Cortex of kidney (tissue), 1 donor: ENCODE measurements at places on chromosomes 1 and 21.

DNA sequence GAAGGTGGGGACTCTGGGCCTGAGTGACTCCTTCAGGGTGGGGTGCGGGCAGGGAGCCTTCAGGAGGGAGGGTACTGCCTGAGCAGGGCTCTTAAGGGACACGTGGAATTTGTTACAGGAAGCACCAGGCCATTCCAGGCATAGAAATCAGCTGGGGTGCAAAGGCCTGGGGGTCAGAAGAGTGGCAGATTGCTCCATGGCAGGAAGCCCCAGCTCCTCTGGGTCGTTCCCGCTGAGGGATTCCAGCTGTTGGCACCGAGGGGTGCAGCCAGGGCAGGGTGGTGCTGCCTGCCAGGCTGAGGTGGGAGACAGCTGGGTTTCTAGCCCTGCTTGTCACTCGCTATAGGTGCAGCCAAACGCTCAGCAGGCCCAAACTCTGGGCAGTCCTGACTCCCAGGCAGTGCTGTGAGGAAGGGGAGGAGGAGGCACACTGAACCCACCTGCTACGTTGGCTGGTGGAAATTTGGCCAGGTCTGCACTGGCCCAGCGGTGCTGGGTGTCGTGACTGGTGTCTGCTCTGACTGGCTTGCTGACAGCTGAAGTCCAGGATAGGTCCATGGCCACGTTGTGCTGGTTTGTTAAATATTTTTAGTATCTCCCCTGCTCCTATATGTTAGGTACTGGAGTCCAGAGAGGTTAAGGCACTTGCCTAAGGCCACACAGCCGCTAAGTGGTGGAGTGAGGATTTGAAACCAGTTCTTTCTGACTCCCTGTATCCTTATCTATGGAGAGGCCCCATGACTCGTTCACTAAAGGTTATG lies 19.3 kb downstream of the TNFRSF1B start:
- DNase-seq, result no peak

GRCh38 chr1:23214640-23215039 lies 2.7 kb downstream of the HTR1D start:
- DNase-seq, result no peak

GRCh38 chr1:241600496-241600901 lies 39.7 kb downstream of the CHML start:
- DNase-seq, result no peak

DNA sequence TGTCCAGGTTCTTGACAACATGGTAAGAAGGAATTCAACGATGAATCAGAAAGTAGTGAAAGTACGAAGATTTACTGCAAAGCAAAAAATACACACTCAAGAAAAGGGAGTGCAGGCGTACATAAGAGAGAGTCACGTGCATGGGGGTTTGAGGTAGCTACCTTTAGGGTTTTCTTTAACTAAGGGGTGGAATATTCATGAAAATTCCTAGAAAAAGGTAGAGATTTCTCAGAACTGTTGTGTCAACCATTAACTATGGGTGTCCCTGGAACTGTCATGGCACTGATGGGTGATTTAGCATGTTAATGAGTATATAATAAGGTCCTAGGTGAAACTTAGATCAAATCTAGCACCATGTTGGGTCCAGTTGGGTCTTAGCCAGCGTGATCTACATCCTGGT lies 22.5 kb upstream of the SYDE2 start:
- no peak for DNase-seq

- DNase-seq, result no peak
Observed at GRCh38 chr1:164602480-164603093, 43.6 kb downstream of the PBX1 start.

- DNase-seq, result no peak
Observed at GRCh38 chr1:179095924-179096323, 14.1 kb downstream of the TOR3A start.

DNA sequence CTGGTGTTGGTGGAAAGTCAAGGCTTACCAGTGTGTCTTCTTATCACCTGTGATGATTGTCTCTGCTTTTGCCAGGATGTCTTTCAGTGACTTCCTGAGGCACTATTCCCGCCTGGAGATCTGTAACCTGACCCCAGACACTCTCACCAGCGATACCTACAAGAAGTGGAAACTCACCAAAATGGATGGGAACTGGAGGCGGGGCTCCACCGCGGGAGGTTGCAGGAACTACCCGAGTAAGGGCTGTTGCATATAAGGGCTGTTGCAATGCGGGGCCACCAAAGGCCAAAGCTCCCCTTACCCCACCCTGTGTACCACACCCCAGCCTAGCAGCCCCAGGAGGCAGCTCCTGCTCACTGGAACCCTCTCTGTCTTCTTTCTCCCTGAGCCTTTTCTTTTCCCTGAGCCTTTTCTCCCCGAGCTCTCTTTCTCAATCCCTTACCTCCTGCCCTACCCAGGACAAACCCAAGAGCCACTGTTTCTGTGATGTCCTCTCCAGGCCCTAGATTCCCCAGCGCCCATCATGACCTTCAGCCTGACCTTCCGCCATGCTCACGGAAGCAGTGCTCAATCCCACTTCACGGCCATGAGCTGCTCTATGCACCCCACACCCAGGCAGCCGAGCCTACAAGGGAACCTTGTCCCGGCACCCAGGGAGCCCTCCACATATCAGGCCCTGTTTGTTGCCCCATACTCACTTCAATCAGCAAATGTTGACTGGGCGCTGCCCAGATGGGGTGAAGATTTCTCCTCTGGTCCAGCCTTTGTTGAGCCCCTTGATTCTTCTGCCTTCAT lies 40.6 kb downstream of the CAPN2 start:
- DNase-seq, result no peak

DNA sequence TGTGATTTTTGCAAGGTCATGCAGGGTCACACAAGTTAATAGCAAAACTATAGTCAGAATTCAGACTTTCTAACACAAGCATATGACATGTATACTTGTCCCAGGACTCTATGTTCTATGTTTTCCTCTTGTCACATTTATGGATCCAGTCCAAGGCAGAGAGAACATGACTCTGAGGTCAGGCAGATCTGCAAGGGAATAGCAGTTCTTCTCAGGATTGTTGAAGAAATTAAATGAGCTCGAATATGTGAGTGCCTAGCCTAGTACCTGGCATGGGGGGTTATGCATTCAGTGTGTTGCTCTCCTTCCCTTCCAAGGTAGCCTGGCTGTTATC lies 9.5 kb upstream of the RPTN start:
- DNase-seq, result no peak

DNA sequence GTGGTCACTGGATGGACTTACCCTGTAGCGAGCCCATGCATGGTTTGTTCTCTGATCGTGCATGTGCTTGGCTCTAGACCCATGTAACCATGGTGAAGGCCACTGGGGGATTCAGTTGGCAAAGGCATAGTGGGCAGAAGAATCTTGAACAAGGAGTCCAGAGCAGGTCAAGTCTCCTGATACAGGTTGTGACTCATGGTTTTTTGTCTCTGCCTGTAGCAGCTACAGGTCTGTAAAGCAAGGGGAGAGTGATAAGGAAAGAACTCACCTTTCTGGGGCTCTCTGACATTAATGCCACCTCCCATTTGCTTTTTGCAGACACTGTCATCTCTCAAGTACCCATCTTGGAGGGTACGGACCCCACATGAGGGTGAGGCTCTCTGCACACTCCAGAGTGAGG lies 153.4 kb upstream of the CAMK1G start:
- no peak for DNase-seq

- DNase-seq, result no peak
Observed at GRCh38 chr1:30942326-30942963, 33.9 kb upstream of the SDC3 start.

DNA sequence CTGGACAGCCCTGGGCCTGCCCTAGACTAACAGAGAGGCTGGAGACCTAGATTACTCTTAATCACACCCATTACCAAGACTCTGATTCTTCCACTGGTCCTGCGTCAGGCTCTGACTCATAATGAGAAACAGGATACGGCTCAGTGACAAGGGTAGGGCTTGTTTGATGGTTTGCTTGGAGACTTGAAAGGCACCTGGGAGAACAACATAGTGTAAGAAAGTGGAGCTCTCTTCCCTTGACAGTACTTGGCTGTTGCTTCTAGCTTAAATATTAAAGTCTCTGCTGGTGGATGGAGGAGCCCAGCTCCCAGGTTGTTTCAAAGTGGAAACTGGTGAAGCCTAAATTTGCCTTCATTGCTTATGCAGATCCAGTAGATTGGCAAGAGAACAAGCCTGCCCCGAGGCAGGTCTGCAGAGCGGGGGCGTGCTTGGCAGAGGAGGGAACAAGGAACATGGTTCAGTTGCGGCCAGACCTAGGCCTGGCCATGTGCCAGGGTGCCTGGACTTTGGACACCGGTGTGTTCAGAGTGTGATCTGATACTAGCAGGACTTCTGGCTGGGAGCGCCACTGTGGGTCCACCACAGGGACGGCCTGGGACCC lies 480.6 kb downstream of the CAMTA1 start:
- no peak for DNase-seq

DNA sequence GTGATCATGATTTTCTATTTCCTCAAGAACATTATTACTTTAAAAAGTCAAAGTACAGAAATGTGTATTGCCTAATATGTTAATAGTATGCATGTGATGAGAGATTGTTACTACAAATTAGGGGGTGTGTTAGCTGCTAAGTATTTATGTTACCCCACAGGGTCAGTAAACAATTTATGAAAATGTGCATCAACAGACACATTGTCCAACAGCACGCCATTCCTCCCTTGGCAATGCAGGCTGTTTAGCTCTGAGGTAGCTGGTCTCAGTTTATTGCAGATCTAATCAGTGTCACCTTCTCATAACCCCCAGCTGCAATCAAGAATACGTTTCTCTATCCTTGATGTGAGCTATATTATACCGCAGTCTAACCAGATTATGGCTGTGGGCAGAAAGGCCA lies 99.4 kb downstream of the TNR start:
- DNase-seq, result no peak

DNA sequence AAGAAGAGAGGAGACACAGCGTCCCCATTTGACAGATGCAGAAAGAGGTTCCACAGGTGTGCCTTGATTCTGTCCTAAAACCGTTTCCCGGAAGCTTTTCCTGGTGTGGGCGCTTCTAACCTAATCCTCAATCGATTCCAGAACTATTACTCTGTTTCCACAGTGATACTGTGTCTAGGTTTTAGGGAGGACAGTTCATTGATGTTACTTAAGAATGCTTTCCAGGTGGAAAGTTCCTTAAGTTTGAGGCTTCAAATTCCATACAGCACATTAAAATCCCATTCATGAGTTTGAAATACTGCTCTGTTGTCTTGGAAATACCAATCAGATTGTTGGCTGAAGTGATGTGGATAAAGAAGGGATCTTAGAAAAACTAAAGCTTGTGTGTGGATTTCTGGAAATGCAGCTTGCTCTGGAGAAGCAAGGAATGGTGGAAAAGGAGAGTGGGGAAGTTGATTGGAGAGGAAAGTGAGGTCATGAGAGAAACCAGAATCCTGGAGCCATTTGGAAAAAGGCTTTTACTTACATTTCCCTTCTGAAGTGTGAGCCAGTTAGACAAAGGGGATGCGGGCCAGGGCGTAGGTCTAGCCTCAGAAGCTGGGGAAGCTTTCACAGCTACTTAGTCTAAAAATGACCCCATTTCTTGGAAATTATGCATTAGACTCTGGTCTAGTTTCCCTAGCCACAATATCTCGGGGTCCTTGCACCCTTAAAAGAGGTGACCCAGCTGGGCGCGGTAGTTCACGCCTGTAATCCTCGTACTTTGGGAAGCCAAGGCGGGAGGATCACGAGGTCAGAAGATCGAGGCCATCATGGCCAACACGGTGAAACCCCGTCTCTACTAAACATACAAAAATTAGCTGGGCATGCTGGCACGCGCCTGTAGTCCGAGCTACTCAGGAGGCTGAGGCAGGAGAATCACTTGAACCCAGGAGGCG lies 6.7 kb downstream of the ELF3 start:
- no peak for DNase-seq

DNA sequence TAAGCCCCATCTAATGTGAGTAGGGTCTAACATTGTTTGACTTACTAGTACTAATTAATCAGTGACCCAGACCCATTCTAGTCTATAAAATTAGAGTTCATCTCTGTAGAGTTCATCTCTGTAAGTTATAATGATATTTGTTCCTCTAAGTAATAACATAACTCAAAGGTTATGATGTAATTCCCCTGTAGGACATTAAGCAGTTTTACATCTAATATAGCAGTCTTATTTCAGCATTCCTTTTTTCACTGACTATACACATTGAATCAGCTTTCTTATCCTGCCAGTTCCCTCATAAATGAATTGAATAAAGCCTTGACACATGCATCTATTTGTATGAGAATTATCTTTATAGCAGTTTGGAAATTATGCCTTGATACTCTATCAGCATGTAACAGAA lies 90.9 kb downstream of the SH3GLB1 start:
- DNase-seq, result no peak

DNA sequence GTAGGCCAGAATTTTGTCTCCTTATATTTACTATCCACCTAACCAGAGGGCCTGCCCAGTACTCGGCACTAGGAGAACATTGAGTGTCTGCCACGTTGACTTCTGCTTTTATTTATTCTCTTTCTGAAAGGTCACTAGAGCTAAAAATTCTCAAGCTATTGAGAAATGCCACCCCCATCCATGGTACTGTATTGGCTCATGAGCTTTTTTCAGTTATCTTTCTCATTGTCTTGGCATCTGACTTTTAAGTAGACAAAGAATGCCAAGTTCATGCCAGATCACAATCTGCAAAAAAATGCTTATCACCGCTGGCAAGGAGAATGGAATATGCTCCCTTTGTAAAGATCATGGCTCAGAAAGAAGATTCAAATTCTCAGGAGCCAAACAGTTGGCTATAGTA lies 49.8 kb upstream of the MROH9 start:
- DNase-seq, result no peak

DNA sequence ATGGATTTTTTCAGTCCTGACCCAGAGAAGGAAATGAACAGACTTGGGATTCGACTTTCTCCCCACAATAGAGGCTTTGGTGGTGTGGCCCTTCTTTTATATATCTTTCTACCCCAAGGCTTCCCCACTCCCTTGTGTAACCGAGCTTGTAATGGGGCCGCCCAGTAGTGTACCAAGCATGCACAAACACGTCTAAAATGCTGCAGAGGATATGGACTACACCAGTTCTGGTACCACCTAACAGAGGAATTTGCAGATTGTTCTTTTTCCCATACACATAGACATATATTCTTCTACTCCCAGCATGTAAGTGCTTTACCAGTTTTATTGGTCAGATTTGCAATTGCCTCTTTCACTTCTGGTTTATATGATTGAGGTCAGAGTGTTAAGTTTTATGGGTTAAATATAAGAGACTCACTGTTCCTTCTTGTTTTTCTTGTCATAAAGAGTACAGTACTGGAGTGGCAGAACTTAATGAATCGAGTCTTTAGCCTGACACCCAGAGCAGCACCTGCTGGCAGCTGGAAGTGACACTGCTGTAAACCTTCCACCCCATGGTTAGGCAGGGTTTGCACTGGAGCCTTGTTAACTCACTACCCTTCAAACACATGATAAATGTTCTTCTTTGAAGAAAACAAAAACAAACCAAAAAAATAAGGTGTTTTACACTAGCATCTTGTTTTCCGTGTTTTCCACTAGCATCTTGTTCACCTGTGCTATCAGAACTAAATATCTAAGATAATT lies 198.6 kb downstream of the PTPRC start:
- DNase-seq, result no peak

DNA sequence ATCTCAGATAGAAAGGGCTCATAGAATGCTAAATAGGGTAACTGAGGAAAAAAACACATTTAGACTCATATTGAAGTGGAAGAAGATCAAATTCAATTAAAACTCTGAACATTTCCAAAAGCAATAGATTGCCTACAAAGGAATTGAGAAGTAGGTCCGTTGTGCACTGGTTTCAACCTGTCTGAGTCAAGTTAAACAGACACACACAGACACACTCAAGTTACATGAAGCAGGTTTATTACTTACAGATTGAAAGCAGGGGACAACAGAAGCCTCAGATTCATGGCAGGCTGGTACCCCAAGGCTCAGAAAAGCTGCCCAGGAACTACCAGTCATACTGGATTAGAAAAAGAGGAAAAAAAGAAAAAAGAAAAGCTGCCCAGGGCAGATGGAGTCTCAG lies 20.7 kb upstream of the S100A2 start:
- DNase-seq, result no peak
